ENCODE measurements at places on chromosomes 12 and 14.

DNA sequence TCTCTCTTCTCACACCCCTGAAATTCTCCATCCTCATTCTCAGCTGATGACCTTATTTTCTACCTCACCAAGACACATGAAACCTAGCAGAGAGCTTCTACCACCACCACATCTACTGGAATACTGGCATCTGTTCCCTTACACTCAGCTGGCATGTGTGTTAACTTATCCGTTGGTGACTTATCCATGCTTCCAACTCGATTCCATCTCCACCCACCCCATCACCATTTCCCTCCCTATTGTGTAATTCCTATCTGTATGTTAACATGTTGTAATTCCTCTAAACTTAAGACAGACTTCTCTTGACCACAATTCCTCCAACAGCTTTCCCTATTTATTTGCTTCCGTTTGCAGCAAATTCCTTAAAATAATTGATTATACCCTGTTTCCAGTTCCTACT is 15.4 kb downstream of the C1S start:
- DNase-seq: no peak

- no peak for DNase-seq
Observed at GRCh38 chr12:97306147-97306546, 156.5 kb upstream of the RMST start.

GRCh38 chr12:54126029-54126695 is 62.6 kb downstream of the SMUG1 start:
- DNase-seq: no peak

DNA sequence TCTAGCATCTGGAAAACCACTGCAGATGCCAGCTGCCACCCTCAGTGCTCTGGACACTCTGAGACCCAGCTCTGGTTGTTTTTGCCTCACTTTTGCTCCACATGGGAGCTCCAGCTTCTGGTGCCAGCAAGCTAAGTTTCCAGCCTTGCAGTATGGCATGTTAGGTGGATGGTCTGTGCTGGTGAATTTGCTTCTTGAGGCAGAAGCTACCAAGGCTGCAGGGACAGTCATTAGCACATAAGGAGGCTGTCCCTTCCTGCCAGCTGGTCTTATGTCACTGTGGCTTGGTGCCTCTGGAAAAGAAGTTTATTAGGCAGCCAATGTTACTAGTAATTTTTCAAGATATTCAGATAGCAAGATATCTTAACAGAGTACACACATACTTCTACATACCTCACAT is 64.2 kb upstream of the CSRP2 start:
- no peak for DNase-seq

GRCh38 chr14:99698236-99698635 is 14.1 kb downstream of the CYP46A1 start:
- no peak for DNase-seq

GRCh38 chr14:92687681-92688433 is 60.6 kb downstream of the LGMN start:
- peak; percentile 57 for DNase-seq

GRCh38 chr12:109721276-109721675 is 7.7 kb downstream of the FAM222A start:
- no peak for DNase-seq

DNA sequence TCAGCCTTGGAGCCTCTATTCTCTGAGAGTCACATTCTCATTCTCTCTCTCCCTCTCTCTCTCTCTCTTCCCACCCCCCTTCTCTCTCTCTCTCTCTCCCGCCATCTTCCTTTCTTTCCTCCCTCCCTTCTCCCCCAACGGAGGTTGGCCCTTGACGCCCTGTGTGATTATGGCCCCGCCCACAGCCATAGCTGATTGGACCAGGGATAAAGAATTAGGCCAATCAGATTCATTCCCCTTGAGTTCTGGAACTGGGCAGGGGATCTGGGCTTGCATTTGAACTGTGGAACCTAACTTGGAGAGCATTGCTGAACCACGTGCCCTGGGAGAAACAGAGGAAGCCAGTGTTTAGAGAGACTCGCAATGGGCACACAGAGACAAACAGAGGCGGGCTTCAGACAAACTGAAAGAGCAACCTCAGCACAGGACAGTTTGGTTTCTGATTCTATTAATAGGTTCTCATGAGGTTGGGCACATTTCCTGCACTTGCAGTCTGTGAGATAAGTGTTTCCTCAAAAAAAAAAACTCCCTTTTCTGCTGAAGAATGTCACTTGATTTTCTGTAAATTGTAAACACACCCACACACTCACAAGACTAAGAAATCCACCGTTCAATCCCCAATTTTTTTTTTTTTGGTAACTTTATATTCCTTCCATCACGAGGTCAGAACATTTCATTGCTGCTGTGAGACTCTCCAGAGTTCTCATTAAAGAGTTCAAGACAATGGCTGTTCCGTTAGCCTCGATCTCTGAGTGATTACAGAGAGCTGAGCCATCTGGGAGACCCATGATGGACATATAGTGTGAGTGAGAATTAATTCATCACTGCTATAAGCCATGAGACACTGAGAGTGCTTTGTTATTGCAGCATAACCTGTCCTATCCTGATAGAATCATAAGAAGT is 3.5 kb upstream of the P2RX7 start:
- peak; percentile 21 for DNase-seq

- DNase-seq: no peak
Observed at GRCh38 chr14:89123851-89124250, 293.2 kb downstream of the FOXN3 start.

DNA sequence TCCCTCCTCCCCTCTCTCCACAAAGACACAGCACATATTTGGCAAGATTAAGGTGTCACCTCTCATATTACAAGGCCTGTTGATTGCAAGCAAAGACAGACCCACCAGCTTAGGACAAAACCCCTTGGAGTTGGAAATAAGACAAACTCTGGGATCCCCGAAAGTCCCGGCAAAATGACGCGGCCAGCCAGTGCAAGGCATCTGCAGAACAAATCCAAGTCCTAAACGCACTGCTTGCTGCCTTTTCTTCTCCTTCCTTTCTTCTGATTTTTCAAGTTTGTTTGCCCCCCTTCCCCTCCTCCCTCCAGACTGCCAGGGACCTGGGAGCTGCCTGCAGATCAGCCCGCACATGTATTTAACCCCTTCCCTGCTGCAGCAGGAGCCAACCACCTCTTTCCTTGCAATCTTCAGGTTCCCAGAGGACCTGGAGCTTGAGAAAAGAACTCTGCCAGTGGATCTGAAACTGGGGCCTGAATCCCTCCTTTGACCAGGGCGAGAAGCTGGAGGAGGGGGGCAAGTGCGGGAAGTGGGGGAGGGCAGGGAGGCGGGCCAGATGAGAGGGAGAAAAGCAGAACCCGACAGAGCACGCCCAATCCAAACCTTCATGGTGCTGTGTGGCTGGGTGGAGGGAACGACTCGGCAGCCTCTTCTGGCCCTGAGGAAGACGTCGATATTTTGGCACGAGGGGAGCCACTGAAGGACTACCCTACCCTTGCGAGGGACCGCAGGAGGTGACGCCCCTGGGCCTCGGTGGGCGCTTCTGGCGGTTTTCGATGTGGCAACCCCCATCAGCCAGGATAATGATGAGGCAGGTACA is 2.0 kb upstream of the NTF3 start:
- no peak for DNase-seq

DNA sequence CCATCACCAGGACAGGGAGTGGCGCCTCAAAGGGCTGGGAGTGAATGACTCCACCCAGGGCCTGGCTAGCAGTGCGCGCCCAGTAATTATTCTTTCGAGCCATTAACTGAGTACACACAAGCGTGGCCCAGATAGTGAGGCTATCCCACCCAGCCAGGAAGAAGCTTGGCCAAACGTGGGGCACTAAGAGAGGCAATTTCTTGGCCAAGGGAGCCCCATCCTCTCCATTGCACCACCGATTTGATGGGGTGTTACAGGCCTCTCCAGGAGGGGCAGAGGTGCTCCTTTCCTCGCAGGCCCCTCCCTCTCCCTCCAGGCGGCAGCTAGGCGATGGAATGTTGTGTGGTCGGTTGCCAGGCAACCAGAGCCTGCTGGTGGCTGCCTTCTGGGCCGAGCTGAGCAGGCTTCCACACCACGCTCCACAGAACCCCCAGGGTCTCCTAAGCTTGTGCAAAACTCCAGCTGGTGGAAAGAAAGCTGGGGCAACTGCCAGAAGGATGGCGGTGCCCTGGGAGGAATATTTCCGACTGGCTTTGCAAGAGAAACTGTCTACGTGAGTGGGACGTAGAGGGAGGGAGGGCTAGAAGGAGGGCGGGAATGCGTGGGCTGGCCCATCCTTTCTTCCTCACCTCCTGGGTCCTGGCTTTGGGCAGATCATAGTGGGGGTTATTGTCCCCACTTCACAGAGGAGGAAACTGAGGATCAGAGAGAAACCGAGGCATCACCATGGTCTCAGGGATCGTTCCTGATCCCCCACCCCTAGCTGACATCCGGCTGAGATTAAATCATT is at the start of gene CFAP73:
CFAP73 (plus strand) TSS at position 364 of the 790 bp plus-strand sequence; CDS start at position 498, 134 bp downstream.
- DNase-seq: peak; percentile 98

DNA sequence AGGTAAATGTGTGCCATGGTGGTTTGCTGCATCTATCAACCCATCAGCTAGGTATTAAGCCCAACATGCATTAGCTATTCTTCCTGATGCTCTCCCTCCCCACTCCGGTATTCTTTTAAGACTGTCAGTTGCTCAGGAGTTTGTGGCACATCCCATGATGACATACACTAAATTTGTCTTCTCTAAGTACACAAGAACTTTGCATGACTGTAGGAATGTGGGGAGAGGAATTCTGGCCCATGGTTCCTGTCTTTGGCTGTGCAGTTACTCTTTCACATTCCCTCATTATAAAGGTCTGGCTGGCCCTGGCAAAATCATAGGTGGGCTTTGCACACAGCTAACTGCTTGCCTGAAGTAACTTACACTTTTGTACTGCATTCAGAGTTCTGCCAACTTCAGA is 30.3 kb downstream of the HMGA2 start:
- DNase-seq: no peak

- DNase-seq: peak; percentile 95
Observed at GRCh38 chr12:123126294-123127181, 24.4 kb downstream of the PITPNM2 start.

- peak; percentile 81 for DNase-seq
Observed at GRCh38 chr14:49892301-49892635, 614 bp upstream of the ARF6 start.

DNA sequence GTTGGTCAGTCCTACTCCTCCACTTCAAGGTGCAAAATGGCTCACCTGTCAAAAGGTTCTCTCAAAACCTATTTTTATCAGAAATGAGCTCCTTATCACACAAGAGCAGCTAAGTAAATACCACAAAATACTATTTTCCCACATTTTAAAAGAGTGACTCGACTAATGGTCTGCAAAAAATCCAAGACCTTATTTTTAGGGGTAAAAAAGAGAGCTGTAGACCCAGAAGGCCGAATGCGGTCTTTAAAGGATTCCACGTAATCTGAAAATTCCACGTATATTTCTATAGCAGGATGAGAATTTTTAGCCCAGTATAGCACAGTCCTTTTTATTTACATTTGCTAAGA is 3.8 kb downstream of the C14orf93 start:
- DNase-seq: no peak

Data from astrocyte of the hippocampus (primary cell).